ENCODE measurements at places on chromosomes 13 and 19.

DNA sequence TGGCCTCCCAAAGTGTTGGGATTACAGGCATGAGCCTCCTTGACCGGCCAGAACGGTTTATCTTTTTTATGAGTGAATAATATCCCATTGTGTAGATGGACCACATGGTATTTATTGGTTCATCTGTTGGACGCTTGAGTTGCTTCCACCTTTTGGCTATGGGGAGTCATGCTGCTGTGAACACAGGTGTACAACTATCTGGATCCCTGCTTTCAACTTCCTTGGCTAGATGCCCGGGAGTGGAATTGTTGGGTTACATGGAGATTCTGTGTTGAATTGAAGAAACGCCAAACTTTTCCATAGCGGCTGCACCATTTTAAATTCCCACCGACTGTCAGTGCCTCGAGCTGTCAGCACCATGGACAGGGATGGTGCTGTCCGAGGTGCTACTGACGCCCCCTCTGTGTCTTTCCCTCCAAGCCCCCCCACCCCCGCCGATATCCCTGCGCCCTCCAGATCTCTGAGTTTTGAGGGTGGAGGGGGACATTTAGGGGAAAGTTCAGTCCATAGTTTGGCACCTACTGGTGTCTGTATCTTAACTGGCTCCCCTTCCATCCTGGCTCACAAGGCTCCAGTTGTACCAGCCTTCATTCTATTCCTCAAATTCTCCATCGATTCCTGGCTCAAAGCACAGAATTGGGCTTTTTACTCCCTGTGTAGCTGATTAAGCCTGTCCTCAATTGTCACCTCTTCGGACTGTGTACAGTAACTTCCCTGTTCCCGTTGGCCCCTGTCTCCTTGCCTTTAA lies 27.3 kb downstream of the PNPLA6 start:
- DNase-seq: no peak

- no peak for DNase-seq
Measured at GRCh38 chr13:70666883-70667556, 558.8 kb upstream of the KLHL1 start.

DNA sequence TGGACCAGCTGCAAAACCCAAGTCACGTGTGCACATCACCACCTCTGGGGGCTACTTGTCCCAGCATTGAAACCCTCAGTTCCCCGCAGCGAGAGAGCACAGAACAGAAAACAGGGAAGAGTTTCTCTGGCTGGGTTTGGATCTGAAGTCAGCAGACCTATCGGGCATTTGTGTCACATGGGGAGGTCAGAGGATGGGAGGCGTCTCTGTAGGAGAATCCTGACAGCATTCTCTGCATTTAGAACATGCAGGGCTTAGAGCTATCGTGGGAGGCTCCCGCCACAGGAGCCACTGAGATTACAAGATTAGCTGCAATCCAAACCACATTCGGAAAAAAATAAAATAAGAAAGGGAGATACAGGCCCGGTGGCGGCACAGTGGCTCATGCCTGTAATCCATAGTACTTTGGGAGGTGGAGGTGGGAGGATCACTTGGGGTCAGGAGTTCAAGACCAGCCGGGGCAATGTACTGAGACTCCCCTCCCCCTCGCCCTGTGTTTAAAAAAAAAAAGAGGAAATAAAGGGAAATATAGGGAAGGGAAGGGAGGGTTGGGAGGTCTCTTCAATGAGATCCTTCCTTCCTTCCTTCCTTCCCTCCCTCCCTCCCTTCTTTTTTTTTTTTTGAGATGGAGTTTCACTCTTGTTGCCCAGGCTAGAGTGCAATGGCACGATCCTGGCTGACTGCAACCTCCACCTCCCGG lies 2.9 kb upstream of the TLE6 start:
- no peak for DNase-seq

DNA sequence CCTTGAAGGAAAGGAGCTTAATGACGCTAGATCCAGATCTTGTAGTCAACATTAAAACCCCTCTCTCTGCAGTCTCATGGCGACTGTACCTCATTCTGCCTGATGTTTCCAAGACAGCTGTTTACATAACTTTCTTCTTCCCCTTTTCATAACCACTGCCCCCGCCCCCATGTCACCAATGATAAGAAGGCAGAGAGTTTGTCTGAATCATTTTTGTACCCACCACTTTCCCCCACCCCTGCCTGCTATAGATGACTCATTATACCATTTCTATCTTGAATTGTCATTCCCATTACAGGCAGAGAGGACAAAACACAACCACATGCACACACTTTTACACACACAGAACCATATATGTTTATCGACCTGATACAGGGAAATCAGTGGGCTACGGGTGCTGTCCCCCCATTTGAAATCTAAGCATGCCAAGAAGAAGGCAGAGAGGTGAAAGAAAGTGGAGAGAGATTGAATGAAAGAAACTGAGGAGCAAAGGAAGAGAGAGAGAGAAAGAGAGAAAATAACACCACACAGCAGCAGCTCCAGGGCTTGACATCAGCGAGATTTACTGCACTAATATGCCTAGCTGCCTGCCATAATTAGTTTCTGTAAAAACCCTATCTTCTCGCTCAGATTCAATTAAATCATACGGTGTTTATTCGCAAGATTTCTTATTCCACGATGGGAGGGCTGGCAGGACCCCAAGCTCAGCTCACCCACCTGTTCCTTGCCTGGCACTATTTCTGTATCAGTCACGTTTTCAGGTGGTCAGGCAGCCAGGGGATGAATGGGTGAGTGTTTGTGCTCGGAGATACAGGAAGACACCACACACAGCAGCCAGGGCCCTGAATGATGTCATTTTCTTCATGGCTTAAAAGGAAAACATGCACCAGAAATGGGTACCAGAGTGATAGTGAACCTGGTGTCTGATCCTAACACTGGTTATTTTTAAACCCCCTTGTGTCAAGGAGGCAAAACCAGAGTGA lies 114.3 kb upstream of the SERP2 start:
- peak; percentile 80 for DNase-seq

DNA sequence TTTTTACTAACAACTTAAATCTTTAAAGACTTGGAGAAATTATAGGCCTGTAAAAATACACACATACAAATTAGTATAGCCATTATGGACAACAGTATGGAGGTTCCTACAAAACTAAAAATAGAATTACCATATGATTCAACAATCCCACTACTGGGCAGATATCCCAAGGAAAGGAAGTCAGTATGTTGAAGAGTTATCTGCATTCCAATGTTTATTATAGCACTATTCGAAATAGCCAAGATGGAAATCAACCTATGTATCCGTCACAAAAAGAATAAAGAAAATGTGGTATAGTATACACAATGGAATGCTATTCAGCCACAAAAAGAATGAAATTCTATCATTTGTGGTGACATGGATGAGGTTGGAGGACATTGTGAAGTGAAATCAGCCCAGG lies 37.2 kb downstream of the SLITRK1 start:
- DNase-seq: no peak

GRCh38 chr19:7418596-7418995 lies 69.9 kb downstream of the ARHGEF18 start:
- no peak for DNase-seq

DNA sequence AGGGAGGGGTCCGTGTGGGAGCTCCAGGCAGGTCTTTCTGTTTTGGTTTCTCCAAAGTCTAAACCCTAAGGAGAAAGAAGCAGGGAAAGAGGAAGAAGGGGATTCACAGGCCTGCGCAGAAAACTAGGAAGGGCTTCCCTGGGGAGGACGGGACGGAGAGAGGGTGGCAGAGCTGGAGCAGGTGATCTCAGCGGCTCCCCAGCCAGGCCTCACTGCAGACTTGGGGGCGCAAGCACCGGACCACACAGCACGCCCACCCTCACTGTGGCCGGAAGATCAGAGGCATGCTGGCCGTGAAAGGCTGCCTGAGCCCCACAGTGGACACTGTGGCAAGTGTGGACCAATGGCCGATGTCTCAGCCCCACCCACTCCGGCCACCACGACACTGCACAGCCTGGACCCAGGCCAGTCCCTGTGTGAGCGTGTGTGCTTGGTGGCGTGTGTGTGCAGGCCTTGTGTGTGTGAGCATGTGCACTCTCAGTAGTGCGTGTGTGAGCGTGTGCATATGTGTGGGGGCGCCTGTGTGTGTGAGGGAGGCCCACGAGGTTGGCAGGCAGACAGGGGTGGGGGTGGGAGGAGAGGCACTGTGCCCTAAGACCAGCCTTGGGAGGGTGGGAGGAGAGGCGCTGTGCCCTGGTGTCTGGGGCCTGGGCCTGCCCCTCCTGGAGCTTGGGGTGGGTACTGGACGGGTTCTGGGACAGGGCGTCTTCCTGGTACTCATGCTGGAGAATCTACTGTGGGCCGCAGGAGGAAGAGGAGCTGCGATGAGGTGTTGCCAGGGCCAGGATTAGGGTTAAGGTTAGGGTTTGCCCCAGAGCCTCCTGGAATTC lies 15.4 kb upstream of the TMEM255B start:
- DNase-seq: no peak

DNA sequence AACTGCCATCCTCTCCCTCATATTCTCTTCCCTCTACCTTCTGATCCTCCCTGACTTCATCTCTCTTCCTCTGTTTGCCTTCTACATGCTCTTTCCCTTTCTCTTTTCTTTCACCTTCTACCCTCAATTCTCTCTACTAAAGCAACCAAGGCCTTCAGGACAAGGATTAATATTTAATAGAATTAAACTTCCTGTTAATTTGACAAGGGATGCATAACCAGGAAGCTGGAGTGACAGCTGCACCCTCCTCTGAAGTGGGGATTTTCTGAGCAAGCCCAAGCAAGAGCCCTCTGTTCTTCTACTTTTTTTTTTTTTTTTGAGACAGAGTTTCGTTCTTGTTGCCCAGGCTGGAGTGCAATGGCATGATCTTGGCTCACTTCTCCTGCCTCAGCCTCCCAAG lies 63.4 kb upstream of the MED4 start:
- DNase-seq: no peak

- DNase-seq: no peak
Measured at GRCh38 chr13:20344836-20345490, 112.8 kb upstream of the GJB6 start.

- peak; percentile 86 for DNase-seq
Measured at GRCh38 chr19:3163230-3163886, 15.2 kb upstream of the S1PR4 start.

DNA sequence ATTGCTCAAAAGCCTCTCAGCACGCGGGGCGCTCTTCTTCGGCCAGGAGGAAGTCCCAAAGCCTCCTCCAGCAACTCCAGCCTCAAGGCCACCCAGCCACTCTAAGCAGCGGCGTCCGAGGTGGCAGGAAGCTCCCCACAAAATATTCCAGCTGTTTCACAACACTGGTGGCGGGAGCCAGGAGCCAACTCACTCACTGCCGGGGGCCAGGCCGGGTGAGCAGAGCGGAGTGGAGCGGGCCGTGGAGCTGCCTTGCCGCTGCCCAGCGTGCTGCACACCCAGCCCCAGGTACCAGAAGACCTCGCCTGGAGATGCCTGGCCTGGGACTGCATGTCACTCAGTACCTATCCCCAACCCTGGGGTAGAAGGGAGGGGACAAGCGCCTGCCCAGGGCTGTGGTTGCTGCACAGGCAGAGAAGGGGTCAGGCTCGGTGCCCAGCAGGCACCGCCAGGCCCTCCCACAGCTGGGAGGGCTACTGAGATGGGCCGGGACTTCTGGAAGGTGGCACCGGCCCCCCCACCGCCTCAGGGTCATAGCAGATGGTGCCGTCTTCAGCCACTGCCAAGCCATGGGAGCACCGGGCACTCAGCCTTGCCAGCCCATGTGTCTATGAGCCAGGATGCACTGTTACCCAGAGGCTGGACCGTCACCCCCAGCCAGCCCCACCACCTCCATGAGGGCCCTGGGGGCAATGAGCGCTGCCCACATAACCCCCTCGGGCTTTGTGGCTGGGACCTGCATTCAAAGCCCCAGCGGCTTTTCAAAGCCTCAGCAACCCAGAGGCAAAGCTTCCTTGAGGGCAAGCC lies 59.2 kb downstream of the MLLT1 start:
- DNase-seq: no peak

DNA sequence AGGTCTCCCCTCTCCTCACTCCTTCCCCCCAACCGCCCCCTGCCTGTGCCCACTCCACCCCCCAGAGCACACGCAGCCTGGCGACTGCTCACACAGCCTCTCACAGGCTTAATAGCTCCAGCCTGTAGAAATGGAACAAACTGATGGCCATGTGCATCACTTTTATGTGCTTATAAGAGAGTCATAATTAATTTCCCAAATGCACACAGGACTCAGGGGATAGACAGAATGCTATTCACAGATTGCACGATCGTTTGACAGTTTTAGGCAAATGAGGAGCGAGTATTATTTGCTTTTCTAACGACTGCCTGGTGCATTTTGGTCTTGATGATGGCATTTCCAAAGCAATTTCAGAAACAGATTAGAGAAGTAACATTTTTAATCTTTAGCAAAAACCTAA lies 97.7 kb upstream of the VSTM2B start:
- no peak for DNase-seq

GRCh38 chr19:46787331-46788261 lies 798 bp downstream of the SLC1A5 start:
- peak; percentile 18 for DNase-seq

- DNase-seq: no peak
Measured at GRCh38 chr19:15251010-15251748, 18.9 kb upstream of the EPHX3 start.

- no peak for DNase-seq
Measured at GRCh38 chr19:50837300-50837699, 3.9 kb upstream of the KLK15 start.

DNA sequence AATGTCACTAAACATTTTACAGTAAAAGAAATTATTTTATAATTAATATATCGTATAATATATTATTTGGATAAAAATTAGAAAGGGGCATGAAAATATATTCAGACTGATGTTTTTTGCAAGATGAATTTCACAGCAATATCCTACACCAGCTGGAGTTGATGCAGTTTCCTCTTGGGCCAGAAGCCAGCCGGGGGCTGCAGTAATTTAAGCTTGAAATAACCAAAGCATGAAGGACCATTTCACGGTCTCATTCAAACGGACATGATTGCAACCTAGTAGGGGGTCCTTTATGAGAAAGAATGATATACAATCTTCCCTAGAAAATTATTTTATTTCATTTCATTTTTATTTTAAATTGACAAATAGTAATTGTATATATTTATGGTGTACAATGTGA lies 797.2 kb upstream of the PCDH9 start:
- DNase-seq: no peak
